ENCODE measurements at places on chromosomes 2 and 18.
A peak's percentile ranks its signal among the peaks of the same experiment; 100 is the strongest.

DNA sequence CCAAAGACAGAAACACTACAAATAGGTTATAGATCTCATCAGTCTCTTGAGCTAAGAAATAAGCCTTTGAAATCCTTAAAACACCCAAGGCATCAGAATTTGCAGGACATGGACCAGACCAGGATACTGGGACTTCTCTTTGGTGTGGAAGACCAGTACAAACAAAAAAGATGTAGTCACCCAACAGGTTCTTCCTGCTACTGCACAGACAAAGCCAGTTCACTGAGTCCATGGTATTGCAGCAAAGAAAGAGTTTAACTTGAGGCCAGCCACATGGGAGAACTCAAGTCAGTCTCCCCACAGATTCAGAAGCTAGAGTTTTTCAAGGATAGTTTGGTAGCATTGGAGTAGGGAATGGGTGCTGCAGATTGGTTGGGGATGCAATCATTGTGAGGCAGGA is 169.6 kb upstream of the NDUFV2 start:
- no peak for DNase-seq

DNA sequence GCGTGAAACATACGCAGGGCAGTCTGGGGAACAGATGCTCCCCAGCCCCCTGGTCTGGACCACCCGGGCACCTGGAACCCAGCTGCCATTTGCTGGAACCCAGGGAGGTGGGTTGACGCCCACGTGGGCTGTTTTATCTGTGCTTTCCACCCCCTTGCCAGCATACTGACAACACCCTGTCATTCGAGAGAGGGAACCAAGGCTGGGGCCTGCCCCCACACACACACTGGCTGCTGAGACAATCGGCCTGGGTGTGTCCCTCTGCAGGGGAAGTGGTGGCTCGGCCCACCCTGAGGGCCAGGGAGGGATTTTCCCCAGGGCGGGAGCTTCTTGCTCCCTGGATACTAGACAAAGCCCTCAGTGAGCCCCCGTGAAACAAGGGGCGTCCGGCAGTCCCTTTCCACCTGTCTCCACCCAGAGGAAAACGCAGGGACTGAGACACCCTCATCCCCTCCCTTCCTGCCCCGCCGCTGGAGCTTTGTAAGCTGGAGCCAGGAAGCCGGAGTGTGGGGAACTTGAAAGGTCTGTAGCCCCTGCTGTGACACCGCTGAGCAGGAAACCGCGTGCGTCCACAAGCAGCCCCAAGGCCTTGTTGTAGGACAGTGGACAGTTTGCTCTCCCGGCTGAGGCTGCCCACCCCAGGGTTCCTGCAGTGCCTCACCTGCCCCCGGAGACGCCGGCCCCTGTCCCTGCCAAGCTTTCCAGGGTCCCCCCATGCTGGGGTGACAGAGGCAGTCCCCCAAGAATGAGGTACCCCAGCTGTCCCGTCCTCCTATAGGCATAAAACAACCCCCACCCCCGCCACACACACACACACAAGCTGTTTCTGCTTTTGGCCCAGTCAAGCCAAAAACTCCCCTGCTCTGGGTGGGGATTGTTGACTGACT is 14.1 kb upstream of the KLF11 start:
- no peak for DNase-seq

- no peak for DNase-seq
Observed at GRCh38 chr2:149735237-149735958, 147.8 kb upstream of the MMADHC start.

GRCh38 chr2:158664987-158665386 is 130.1 kb upstream of the DAPL1 start:
- no peak for DNase-seq

GRCh38 chr18:58046794-58047555 is 2.9 kb downstream of the NEDD4L start:
- DNase-seq, result peak; percentile 31

DNA sequence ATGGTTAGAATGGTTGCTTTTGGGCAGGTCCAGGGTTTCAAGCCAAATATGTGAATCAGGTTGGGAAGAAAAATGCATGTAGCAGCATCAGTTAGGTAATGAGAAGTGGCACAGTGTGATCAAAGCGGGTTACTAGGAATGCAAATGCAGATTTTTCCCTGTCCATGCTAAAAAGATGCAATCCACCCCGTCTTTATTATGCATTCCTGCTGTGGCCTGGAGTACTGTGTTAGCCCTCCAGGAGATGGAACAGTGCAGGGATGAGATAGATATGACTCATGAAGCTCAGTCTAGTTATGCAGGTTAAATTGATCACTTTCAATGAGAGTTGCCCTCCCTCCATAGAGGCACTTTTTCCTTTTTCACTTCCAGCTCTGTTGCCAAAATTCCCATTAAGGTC is 283.8 kb downstream of the CTNNA2 start:
- DNase-seq, result no peak

- DNase-seq, result no peak
Observed at GRCh38 chr2:150853263-150853662, 365.8 kb upstream of the RND3 start.

DNA sequence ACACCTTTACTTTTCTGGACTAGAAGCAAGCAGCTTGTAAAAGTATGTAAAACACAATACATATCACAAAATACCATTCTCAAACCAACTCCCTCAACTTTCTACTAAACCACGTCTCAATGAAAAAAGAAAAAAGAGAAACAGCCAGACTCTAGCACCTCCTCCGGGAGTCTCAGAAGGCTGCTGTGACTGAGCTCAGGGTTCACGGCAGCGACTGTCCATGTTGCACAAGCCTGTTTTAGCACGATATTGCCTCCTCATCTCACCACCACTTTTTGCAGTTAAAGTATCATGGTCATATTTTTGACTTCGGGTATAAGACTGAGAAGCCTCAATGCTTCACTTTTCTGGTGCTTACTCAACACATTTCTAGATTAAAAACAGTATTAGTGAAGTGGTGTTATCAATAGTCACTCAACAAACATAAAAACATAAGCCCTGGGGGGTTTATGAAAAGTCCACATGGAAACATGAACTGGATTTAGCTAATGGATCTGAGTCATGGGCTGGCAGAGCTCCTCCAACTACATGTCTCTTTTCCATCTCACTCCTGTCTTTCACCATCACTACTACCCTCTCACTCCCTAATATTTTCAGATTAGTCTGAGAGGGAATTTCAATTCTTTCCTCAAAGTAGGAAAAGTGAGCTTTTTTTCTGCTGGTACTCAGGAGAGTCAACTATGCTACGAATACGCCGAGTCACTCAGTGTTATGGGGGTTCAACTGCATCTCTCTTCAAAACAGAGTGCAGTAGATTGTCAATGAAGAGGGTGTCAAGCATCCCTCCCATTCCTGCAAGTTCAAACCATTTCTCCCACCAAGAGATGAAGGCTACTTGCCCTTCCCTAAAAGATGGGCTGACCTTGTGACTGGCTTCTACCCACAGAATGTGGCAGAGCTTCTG is 113.7 kb downstream of the OSR1 start:
- DNase-seq, result no peak

DNA sequence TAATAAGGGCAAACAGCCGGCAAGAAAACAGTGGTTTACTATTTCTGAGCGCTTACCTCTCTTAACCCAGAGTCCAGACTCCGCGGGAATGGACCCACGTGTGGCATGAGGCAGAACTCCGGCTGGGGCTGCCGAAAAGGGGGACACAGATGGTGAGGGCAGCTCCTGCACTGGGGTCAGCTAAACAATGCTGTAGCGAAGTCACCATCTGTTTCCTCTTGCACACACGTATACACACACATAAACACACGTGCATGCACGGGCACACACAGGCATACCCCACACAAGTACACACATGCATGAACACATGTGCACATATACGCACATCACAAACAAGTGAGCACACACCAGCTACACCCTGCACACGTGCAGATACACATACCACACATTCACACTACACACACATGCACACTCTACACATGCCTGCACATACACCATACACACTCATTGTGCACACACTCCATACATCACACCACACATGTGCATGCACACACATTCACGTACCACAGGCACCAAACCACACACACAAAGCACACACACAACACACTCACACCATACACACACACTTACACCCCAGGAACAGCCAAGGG is 105.9 kb upstream of the ID2 start:
- DNase-seq, result no peak

DNA sequence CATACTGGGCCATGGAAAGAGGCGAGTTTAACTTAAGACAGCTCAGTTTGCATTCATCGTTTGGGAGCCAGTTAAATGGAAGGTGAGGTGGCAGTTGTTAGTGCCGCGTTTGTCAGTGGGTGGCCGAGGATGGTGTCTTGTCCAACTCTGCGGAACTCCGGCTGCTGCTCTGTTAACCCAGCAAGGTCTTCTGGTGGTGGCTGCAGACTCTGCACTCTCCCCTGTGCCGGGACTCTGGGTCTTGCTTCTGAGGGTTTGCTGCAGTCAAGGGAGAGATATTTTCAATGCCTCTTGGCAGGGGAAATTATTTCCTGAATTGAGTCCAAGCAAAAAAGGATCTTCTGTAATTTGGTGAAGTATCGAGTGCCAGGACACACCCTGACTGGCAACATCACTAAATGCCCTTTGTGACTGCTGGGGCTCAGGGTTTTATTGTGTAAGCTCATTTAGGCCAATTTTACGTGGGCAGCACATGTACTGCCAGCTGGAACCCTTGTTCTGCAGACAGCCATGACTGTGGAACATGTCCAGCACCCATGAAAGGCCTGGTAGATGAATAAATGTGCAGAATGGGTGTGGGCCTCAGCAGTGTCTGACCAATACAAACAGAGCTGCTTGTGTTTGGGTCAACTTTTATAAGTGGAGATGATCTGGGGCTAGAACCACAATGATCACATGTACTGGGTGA is 58.1 kb downstream of the IL1R2 start:
- no peak for DNase-seq

GRCh38 chr2:197311421-197312033 is 947 bp upstream of the ANKRD44 start:
- no peak for DNase-seq

DNA sequence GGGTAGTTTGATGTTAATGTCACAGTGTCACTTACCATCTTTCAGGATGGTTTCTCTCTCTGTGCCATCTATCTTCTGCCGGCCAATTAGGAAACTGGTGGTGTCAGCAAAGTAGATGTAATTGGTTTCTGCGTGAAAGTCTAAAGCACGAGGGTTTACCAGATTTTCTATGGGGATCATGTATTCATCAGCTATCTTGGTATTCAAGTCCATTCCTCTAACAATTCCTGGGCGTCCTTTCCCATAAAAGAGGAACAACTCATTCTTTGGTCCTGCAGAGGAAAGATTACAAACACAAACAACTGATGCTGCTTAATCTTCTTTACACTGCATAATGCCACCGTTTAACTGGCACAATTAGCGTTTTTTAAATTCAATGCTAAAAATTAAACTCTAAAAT is 1081.9 kb downstream of the LRP1B start:
- DNase-seq, result no peak

DNA sequence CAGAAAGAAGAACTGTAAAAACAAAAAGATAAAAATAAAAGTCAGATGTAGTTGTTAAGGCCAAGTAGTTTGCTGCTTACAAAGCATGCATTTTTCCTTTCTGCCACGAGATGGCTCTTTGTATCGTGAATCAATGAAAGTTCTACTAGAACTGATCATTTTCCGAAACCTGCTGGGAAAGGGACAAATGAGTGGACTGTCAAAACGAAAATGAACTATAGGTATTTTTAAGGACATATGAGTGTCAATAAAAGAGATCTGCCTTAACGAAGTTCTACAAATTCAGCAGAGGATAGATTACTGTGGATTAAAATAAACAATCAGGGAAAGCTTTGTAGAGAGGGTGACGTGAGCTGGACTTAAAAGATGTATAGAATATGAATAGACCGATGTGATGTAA is 15.0 kb upstream of the ELOA2 start:
- DNase-seq, result peak; percentile 14
